Right renal pelvis (tissue), 4 donors: ENCODE measurements at places on chromosomes 1 and 21. TPM values are rescaled to one million over a fixed set of nuclear protein-coding genes. Genes with fewer than 3 reads are reported as not detected.
A peak's percentile ranks its signal among the peaks of the same experiment; 100 is the strongest.

- DNase-seq: no peak
These were observed 234.0 kb downstream of the NPHP4 start for GRCh38 chr1:5758000-5758858.

Gene CLCN6
- 20.1 TPM for polyA plus RNA-seq

DNA sequence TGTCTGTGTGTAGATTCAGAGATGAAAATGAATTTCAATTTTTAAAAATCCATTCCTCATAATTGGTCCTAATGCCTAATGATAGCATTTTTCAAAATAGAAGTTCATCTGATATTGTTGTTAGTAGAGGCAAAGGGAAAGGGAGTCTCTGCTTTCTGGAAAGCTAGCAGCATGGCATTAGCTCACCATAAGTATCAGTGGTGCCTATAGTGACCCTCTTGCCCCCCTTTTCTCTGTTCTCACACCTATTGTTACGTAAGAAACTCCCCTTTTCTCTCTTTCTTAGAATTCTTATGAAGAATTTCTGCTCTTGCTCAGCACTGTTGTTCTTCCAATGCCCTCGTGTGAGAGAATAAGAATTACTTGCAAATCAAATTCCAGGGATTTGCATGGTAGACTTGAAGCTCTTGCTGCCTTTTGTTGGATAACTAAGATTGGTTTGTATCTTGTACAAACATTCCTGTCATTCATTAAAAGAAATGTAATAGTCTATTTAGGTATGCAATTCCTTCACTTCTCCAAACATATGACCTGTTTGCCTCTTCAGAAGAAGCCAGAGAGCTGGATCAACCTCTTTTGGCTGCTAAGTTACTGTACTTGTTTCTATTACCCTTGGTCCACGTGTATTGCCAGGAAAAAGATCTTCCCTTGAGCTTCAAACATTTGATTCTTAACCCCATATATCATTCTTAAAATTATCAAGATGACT, 69.2 kb upstream of the MAGI3 start:
- DNase-seq: no peak

Gene SYF2
- polyA plus RNA-seq: 112 TPM

- peak; percentile 82 for DNase-seq
These were observed at the start of gene PTCH2 for GRCh38 chr1:44842862-44843655. TSS of gene PTCH2 (minus strand) at chr1:44843253. CDS start at chr1:44842932, 321 bp downstream.

DNA sequence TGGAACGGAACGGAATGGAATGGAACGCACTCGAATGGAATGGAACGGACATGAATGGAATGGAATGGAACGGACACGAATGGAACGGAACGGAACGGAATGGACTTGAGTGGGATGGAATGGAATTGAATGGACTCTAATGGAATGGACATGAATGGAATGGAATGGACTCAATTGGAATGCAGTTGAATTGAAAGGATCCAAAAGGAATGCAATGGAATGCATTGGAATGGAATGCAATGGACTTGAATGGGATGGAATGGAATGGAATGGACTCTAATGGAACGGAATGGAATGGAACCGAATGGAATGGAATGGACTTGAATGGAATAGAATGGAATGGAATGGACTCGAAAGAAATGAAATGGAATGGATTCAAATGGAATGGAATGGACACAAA, 102.4 kb upstream of the OR4F16 start:
- no peak for DNase-seq

Gene CACNA1S
- 0.40 TPM for polyA plus RNA-seq

DNA sequence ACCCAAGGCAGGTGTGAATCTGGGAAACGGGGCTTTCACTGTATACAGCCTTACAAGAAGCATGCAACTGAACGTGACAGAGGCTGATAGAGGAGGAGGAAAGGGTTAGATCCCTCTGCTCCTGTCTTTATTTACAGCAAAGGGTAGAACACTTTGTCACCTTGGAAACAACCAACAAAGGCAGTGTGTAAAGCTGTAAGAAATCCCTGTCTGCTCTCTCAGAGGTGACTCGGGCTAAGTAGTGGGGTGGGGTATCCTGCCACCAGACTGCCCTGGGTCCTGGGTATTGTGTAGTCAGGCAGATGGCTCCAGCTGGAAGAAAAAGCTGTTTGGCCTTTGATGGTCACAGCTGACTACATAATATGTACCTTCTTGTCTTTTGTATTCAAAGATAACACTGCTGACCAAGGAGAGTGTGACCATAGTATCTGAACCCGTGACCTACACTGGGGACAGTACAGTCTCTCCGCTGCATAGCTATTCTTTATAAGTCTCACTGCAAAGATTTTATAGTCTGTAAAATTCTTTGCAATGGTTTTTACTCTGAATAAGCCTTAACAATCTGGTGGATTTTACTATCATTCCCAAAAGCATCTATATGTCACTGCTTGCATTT, 22.1 kb upstream of the POU2F1 start:
- DNase-seq: no peak

DNA sequence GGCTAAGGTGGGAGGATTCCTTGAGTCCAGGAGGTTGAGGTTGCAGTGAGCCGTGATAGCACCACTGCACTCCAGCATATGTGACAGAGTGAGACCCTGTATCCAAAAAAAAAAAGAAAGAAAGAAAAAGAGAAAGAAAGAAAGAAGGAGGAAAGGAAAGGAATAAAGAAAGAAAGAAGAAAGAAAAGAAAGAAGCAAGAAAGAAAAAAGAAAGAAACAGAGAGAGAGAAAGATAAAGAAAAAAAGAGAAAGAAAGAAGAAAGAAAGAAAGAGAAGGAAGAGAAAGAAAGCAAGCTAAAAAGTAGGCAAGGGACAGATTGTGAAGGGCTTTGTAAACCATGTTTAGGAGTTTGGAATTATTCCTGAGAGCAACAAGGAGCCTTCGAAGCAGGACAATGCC, 80.1 kb downstream of the MAB21L3 start:
- no peak for DNase-seq

- no peak for DNase-seq
These were observed 84.3 kb downstream of the CAPZB start for GRCh38 chr1:19400875-19401534.

- DNase-seq: no peak
These were observed 9.8 kb upstream of the AK5 start for GRCh38 chr1:77271852-77272580.

DNA sequence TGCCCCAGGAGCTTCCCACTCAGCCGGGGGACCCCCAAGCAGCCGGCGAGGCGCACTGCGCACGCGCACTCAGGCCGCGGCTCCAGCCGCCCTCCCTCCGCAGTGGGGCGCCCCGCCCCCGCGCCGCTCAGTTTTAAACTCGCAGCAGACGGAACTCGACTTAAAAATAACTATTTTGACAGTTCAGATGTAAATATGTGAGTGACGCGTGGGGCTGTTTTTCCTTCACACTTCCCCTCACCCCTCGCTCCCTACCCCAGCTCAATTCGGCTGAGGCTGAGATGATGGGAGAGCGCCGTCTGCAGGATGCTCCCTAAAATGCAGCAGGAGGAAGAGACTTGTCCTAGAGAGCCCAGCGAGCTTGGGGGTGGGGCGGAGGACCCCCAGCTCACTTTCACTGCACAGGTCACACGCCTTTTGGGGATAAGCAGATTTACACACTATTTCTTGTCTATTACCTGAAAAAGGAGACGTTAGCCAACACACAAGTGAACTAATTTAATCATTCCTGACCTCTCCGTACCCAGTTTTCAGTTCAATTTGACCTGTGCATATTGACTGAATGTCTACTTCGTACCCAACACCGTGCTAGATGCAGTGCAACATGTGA, 8.9 kb upstream of the LEMD1 start:
- no peak for DNase-seq

- DNase-seq: no peak
These were observed 8.7 kb upstream of the KCNK1 start for GRCh38 chr1:233605205-233605604.

Gene RGS16
- polyA plus RNA-seq: 1.8 TPM

Gene LHX8
- not detected for polyA plus RNA-seq

- no peak for DNase-seq
These were observed 12.7 kb upstream of the C1orf159 start for GRCh38 chr1:1128454-1129139.

Gene HTR6
- polyA plus RNA-seq: 1.4 TPM

GRCh38 chr1:177023726-177024125, 140.8 kb downstream of the ASTN1 start:
- no peak for DNase-seq

Gene INAVA
- polyA plus RNA-seq: 36.0 TPM

DNA sequence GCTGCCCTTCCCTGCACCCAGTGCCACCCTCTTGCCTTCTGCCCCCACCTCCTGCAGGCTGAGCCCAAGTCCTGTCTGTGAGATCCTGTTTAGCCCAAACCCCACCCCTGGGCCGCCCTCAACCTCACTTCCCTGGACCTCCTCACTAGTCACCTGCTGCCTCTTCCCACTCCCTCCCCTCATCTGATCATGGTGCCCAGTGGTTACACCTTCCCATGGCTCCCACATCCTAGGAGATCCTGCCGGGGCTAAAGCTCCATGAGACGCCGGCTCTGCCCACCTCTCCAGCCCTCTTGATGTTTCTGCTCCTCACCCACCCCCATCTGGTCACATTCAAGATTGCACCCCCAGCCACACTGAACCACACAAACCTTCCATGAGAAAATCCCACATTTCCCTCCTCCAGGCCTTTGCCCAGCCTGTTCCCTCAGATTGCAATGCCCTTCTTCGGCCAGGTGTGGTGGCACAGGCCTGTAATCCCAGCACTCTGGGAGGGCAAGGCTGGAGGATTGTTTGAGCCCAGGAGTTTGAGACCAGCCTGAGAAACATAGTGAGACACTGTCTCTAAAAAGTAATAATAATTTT, 17.0 kb downstream of the TTC39A start:
- no peak for DNase-seq

DNA sequence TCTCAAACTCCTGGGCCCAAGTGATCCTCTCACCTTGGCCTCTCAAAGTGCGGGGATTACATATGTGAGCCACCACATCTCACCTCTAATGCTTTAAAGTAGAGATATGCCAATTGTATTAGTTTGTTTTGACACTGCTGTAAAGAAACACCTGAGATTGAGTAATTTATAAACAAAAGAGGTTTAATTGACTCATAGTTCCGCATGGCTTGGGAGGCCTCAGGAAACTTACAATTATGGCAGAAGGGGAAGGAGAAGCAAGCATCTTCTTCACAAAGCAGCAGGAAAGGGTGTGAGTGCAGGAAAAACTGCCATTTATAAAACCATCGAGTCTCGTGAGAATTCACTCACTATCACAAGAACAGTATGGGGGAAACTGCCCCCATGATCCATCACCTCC, 3.5 kb upstream of the MYCL start:
- no peak for DNase-seq

Gene CD84
- polyA plus RNA-seq: 1.2 TPM

DNA sequence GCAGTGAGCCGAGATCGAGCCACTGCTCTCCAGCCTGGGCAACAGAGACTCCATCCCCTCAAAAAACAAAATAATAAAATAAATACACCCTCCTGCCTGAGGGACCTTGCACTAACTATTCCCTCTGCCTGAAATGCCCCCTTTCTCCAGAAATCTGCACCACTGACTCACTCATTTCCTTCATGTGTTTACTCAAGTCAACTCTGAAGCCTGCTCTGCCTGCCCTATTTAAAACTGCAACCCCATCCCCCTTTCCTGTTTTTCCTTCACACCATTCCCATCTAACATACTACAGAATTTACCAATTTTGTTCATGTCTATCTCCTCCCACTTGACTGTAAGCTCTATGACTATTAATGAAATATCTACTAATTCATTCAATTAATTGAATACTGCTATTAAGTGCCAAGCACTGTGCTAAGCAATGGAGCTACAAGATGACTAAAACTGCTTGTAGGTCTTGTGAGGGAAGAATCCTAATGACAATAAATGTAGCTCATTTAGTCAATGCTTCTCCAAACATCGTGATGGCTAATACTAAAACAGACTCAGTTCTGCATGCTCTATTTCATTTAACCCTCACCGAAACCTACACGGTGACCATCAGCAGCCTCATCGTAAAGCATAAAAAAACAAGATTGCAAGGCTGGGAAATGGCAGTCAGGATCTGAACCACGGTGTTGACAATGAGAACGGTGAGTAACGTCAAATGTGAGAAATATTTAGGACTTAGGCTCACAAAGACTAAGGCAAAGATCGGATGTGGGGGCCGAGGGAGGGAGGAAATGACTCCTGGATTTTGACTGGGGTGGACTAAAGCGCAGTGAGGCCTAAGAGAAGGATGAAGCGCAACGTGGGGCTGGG, 749 bp upstream of the TMEM39B start:
- no peak for DNase-seq

Gene SPRR1A
- polyA plus RNA-seq: not detected

Gene DDAH1
- 155 TPM for polyA plus RNA-seq

GRCh38 chr1:208682664-208683013, 438.5 kb upstream of the PLXNA2 start:
- no peak for DNase-seq

DNA sequence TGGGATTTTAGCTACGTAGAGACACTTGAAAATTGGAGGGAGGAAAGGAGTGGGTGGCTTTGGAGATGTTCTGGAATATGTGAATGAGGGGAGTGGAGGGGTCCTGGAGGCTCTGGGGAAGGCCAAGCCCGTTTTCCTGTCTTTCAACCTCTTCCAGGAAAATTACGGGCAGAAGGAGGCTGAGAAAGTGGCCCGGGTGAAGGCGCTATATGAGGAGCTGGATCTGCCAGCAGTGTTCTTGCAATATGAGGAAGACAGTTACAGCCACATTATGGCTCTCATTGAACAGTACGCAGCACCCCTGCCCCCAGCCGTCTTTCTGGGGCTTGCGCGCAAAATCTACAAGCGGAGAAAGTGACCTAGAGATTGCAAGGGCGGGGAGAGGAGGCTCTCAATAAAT, 442 bp upstream of the RUSC1 start:
- DNase-seq: no peak

DNA sequence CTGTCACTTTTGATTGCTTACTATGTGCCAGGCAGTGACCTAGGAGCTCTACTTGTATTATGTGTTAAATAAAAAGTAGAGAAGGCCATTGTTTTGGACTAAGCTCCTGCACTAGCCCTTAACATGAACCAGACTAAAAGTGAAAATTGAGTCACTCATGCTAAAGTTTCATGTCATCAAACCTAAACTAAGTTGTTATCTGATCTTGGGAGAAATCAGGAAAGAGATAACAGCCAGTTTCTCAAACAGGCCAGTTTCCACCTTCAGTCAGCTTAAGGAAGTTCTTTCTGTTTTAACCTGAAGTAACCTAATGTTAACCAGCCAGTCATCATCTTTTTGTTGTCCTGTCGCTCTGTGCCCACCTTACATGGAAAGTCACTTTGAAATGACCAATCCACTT, 102.1 kb upstream of the MARK1 start:
- no peak for DNase-seq

DNA sequence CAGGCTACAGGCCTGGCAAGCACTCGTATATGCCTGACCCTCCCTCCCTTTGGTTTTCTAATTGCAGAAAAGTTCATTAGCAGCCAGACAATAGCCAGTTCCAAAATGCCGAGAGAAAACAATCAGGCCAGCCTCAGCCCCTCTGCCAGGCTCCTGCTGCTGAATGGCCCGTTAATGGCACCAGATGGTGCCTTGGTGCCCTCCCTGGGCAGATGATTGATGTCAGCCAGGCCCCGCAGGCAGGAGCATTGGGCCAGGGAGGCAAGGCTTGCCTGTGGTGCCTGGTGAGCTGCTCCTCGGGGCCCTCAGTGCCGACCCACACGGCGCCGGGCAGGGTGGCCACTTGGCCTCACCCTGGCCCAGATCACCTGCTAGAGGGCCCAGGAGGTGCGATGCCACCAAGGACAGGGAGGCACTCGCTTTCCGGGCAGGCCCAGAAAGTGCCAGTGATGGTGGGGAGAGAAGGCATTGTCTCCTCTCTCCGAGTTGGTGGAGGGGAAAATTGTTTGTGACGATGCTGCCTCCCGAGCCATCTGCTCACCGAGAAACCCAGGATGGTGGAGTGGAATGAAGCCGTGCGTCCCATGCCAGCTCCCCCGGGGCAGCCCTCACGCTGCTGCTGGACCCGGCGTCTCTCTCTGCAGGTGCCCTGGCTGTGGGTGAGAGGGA, 28.1 kb downstream of the QSOX1 start:
- DNase-seq: no peak

GRCh38 chr21:38460171-38460742, 38.0 kb downstream of the ERG start:
- no peak for DNase-seq
